Kasumi-1 (cell line): ENCODE measurements at places on chromosomes 5 and 9.

GRCh38 chr9:91905991-91906469 lies 44.0 kb downstream of the ROR2 start:
- no peak for DNase-seq

DNA sequence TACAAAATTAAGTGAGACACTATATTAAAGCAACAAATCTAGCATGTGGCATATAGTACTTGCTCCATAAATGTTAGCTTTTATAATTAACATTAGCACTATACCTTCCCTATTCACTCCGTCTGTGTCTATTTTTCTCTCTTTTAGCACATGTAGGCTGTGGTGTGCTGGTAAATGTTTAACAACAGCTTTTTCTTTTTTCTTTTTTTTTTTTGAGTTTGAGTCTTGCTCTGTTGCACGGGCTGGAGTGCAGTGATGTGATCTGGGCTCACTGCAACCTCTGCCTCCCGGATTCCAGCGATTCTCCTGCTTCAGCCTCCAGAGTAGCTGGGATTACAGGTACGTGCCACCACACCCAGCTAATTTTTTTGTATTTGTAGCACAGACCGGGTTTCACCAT lies 62.1 kb downstream of the SPRY4 start:
- no peak for DNase-seq

- no peak for DNase-seq
Observed at GRCh38 chr5:14226992-14227391, 83.8 kb downstream of the TRIO start.

DNA sequence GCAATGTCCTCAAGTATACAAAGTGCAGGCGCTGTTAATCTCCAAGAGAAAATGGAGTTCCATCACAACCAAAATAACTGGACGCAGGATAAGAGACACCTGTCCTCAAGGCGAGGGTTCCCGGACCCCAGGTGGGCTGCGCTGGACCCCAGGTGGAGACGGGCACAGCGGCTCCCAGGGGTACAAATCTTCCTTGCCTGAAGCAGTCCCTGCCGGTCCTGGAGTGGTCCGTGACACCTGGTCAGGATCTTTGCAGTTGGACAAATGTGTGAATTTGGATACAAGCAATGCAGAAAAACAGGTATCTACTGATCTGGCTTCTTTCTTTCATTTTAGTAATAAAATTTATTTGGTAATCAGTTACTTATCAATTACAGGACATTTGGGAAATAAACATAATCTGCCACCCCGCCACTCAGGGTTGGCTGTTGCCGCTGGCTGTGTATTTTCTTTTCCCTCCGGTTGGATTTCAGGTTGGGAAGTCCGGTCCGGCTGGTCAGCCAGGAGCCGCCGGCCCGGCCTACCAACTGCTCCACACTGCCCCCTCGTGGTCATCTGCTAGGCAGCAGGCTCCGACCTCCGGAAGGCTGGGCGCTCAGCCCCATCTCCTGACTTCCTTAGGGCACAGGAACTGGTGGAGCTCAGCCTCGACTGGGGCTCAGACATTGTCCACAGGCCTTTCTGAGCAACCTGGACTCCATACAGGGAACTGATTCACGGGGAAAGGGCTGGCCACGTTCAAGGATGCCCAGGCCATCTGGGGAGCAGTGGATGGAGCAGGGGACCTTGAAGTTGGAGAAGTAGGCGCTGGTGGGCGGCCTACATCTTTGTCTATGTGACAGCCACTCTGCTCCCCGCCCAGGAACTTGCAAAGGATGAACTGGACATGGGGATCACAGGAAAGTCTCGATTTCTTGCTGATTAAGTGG lies 43.4 kb downstream of the NXNL2 start:
- peak; percentile 42 for DNase-seq

DNA sequence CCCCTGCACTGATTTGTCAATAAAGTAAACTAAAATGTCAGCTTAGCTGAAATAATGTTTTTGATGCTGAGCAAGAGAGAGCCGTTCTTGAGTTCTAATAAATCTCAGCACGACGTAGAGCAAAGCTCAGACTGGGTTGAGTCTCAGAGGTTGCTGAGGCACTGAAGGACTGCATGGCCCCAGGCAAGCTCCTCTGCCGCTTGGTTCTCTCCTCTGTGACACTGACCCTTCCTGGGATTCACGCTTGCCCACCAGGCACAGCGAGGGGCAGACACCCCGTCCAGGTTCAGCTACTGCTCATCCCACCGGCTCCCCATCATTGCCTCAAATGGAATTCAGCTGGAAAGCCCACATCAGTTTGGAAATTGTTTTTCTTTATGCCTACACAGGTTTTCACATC lies 129.8 kb downstream of the IRX2 start:
- DNase-seq: no peak

- DNase-seq: no peak
Observed at GRCh38 chr5:134079748-134080581, 34.5 kb upstream of the TCF7 start.

GRCh38 chr5:107670932-107671741 lies at the start of gene EFNA5:
TSS of gene EFNA5 (minus strand) at chr5:107670937.
- peak; percentile 44 for DNase-seq

- no peak for DNase-seq
Observed at GRCh38 chr5:169272731-169273427, 28.1 kb downstream of the SLIT3 start.
